ENCODE measurements at places on chromosomes 16 and 17.

DNA sequence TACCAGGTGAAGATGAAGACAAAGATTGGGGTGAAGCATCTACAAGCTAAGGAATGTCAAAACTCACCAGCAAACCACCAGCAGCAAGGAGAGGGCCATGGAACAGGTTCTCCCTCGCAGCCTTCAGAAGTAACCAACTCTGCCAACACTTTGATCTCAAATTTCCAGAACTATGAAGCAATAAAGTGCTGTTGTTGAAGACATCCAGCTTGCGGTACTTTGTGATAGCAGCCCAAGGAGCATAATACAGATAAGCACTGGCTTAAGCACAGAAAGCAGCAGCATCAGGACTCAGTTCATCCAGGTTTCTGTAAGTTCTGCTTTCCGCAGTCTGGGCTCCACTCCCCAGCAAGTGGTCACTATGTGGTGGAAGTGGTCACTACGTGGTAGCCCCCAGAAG, 16.0 kb upstream of the CDRT4 start:
- DNase-seq = no peak

DNA sequence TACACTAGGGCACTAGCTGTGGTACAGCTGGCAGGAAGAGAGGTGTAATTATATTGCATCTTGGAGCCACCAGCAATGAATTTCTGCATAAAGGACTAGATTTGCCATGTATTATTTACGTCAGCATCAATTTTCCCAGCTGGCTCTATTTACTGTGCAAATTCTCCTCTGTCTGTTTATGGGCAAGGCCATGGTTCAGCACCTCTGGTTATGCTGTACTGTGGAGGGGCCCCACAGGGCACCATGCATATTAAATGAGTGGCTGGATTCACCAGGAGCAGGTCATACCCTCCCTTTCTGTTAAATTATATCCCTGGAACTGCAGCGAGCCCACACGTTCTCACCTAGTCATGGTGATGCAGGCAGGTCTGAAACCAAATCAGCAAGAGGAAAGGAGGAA, 19.8 kb downstream of the RAD51D start:
- no peak for DNase-seq

DNA sequence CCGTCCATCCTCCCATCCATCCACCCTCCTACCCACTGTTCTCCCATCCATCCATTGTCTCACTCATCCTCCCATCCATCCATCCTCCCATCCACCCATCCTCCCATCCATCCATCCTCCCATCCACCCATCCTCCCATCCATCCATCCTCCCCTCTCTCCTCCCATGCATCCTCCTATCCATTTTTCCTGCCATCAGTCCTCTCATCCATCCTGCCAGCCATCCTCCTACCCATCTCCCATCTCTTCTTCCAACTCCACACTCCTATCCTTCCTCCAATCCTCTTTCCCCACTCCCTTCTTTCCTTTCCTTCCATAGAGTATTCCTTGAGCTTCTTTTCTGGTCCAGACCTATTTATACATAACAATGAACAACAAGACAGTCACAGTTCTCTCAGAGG, 12.1 kb downstream of the DRC7 start:
- DNase-seq = no peak

DNA sequence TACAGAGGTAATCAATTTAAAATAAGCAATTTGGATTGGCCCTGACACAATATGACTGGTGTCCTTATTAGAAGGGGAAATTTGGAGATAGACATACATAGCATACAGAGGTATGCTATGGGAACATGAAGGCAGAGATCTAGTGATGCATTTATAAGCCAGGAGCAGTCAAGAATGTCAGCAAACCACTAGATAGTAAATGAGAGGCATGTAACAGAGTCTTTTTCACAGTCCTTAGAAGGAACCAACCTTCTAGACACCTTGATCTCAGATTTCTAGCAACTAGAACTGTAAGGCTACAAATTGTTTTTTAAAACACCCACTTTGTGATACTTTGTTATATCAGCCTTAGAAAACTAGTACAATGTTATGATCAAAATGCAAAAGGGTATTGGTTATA, 54.3 kb upstream of the CA10 start:
- no peak for DNase-seq

- DNase-seq = no peak
These were observed 345.2 kb upstream of the TBX2 start for GRCh38 chr17:61054436-61054835.

- no peak for DNase-seq
These were observed 1141.1 kb downstream of the CDH11 start for GRCh38 chr16:63980763-63981162.

DNA sequence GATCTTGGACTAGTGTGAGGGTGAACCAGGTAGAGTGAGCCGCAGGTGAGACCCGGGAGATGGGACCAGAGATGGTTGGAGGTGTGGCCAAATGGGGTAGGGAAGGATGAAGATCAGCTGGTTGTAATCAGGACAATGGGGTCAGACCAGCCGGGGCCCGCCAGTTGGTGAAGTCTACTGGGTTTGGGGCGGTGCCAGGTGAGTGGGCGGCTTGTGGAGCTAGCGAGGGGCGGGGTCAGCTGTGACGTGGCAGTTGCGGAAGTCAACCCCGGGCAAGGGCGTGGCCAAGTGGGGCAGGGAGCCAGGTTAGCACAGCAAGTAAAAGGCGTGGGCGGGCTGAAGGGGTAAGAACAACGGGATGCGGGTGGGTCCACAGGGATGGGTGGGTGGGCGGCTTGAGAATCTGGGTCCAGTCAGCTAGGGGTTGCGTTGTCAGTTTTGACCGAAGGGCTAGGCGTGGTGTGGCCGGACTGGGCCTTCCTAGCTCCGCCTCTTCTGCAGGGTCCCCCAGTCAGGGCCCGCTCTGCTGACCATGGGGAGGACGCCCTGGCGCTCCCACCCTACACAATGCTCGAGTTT, 25.5 kb upstream of the ALKBH5 start:
- peak; percentile 80 for DNase-seq

GRCh38 chr17:32240750-32241149, 24.9 kb upstream of the RHBDL3 start:
- peak; percentile 50 for DNase-seq

All from EH (cell line).